Bronchial epithelial cell (primary cell): ENCODE measurements at places on chromosomes 16 and 17. TPM values are rescaled to one million over a fixed set of nuclear protein-coding genes. Genes with fewer than 3 reads are reported as not detected.
A peak's percentile ranks its signal among the peaks of the same experiment; 100 is the strongest.

- DNase-seq: peak; percentile 50
Measured at GRCh38 chr17:50169121-50169764, 3.4 kb downstream of the SGCA start.

DNA sequence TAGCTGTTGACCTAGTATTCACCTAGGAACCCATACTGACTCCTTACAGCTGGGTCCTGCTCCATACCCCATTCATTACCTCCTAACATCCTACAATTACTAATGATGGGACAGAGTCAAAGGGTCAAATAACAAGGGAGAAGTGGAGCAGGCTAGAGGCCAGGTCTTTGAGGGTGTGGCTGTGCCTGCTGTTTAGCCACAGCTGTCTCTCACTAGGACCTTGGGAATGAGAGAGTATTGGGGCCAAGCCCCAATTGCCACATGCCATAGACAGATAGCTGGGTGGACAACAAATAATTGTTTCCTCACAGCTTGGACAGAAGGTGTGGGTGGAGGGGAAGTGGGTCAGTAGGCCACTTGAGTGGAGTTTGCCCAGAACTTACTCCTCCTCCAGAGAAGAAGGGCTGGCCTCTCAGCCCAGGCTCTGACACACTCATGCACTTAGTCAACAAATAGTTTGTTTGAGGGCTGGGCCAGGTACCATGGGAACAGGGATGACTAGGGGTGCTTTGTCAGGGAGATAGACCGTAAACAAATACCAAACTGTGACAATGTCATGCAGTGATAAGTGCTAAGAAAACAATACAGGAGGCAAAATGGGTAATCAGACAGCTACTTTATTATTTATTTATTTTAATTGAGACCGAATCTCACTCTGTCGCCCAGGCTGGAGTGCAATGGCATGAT lies 10.2 kb upstream of the CENPT start:
- peak; percentile 99 for DNase-seq

The ADAD2 gene
- total RNA-seq: not detected in 2 replicates

DNA sequence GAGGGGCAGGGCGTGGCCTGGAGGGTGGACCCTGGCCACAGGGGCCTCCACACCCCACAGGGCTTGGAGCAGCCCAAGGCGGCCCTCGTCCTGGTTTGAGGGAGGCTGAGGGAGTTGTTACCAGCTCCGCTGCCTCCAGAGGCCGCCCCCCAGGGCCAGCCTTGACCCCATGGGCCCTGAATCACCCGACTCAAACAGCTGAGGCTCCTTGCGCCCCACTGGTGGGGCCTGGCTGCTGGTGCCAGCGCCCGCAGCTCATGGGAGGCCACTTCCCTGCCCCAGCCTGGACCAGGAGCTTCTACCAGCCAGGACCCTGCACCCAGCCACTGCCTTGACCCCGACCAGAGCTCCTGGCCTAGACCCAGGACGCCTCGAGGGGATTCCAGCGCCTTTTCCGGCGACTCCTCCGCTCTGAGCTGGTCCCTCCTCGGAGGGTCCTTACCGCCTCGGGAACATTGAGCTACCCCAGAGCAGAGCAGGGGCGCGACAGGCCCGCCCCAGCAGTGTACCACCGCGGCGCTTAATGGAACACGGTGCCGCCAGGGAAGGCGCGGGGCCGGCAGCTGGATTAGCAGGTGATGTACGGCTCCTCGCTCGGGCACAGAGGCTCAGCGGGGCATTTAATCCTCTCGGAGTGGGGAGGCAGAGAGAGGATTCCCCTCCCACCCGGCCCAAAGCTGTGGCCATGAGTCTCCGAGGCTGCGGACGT lies 37.2 kb downstream of the GSE1 start:
- no peak for DNase-seq

DNA sequence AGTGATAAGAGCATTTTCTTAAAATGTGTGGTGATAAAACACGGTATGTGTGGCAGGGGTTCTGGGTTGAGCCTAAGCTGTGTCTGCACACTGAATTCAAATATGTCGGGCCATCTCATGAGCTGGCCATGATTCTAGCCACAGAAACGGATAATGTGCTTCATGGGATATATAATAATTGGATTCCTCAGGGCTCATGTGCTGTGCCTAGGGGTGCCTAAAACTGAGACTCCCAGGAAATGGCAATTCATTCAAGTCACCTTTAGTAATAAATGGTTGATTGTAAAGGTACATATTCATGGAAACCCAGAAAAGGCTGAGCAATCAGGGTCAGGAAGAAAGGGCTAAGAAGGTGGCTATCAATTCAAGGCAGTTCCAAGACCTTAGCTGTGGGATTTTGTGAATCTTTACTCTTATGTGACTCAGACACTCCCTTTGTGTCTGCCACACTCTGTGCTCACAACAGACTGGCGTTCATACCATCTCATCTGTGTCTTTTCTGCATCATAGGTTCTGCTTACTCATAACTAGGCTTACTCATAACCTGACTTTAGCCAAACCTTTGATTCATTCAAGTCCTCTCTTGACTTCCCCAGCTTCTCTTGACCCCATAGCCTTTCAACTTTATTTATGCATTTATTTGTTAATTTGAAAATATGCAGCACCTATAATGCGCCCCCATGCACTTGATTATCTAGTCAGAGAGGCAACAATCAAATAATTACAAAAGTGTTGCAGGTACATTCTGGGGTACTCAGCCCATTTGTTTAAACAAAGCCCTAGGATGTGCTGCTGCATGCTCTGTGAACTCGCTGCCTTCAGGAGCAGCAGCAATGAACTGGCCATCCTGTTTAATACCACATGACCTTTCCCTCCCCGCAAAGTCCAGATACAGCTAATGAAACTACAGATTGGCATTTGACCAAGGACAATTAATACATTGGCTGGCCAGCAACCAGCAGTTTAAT lies 28.4 kb upstream of the MED13 start:
- DNase-seq: peak; percentile 99

- DNase-seq: no peak
Measured at GRCh38 chr17:78485290-78486168, 91.7 kb downstream of the DNAH17 start.

DNA sequence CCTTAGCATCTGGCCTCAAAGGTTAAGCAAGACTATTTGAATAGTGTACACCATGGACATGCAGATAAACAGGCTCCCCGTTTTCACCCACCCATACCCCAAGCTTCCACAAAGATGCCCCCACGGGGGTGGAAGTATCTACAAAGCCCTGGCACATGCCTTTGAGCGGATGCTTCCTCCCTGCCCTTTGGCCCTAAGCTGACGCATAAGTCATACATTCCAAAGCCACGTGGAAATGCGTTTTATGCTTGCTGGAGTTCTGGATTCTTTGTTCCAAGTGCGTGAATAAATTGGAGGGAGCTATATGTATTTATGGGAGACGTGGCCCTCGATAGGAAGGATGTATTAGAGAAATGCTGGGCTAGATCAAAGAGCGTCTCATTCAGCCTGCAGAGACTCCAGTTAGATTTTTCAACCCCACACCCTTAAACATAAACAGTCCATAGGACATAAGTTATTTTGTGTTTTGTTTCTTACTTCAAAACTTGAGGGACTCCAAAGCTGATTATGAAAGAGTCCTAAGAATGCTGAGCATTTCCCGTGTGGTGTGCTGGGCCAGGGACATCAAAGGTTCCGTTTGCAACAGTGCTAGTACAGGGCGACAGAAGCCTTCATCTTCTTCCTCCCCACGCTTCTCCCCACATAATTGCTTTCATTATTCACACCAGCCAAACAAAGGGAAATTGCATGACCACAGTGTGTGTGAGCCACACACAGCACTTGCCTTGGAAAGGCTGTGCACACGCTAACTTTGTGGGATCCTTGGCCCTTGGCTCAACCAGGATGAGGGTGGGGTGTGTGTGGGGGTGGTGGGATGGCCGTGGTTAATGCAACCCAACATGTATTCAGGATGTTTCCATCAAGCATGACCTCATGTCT lies 73.6 kb downstream of the WIPI1 start:
- DNase-seq: no peak

The STUB1 gene
- 159 and 204 TPM in 2 replicates for total RNA-seq

DNA sequence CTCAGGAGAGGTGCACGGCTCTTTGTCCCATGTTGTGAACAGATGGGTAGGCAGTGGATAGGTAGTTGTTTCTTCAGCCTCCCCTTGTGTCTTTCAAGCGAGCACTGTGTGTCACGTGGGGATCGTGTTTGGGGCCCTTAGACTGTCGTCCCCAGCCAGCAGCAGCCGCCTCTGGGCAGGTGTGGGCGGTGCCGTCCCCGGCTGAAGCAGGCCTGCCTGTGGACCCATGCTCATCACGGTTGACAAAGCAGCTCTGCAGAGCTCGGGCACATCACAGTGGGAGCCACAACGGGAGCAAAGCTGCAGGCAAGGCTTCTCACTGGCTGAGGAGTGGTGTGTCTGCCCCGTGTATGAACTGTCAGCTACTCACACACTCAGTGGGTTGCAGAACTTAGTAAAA lies 4.7 kb upstream of the RPL13 start:
- DNase-seq: no peak

DNA sequence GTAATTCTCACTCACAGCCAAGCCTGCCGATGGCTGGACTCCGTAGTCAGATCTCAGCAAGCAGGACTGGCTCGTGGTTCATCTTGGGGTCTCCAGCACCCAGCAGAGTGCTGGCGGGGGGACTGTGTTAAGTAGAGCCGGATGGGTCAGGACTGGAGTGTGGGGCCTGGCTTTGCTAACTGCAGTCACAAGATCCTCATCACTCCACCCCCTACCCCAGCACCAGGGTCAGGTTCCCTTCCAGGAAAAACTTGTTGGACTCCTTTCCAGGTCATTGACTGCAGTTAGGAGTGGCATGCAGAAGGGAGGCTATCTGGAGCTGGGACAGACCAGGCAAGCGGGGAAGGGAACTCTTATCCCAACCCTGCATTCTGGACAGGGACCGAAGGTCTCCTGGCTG lies 6.0 kb downstream of the CIITA start:
- DNase-seq: no peak

DNA sequence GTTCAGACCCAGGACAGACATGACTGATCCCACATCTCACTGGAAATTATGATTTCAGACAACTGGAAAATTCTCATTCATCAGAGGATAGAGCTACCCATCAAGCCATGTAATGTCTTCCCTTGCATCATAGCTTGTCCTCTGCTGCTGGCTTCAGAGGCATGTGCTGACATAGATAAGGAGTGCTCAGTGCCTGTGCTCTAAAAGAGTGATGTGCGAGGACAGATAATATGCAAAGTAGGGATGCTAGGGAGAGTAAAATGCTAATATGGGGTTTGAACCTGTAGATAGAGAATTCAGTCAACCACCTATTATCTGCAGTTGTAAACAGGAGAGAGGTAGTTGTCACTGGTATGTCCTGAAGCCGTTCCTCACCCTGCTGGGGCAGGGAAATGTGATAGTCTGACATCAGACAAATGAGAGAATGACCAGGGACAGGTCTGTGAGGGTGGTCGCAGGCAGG lies 349.7 kb upstream of the CCL2 start:
- no peak for DNase-seq

The SMPD3 gene
- total RNA-seq: under 0.01 TPM in 1 of 2 replicates, not detected in the other

- no peak for DNase-seq
Measured at GRCh38 chr17:78307887-78308638, 51.8 kb downstream of the SOCS3 start.

- peak; percentile 37 for DNase-seq
Measured at GRCh38 chr16:55116165-55116920, 185.7 kb downstream of the IRX5 start.

The KRTAP3-1 gene
- total RNA-seq: not detected in 2 replicates

GRCh38 chr16:87431926-87432325 lies 39.8 kb downstream of the MAP1LC3B start:
- DNase-seq: peak; percentile 84

The ZFHX3 gene
- 3.1 and 3.9 TPM in 2 replicates for total RNA-seq

GRCh38 chr16:65121870-65122723 lies at the start of gene CDH11:
TSS of gene CDH11 (minus strand) at chr16:65122063. CDS start at chr16:65004869, 117,194 bp downstream.
- DNase-seq: peak; percentile 37

GRCh38 chr16:69511651-69512050 lies 54.1 kb upstream of the NFAT5 start:
- no peak for DNase-seq

The CDRT15 gene
- total RNA-seq: not detected in 2 replicates

The ZNF469 gene
- under 0.01 and 0.13 TPM in 2 replicates for total RNA-seq

DNA sequence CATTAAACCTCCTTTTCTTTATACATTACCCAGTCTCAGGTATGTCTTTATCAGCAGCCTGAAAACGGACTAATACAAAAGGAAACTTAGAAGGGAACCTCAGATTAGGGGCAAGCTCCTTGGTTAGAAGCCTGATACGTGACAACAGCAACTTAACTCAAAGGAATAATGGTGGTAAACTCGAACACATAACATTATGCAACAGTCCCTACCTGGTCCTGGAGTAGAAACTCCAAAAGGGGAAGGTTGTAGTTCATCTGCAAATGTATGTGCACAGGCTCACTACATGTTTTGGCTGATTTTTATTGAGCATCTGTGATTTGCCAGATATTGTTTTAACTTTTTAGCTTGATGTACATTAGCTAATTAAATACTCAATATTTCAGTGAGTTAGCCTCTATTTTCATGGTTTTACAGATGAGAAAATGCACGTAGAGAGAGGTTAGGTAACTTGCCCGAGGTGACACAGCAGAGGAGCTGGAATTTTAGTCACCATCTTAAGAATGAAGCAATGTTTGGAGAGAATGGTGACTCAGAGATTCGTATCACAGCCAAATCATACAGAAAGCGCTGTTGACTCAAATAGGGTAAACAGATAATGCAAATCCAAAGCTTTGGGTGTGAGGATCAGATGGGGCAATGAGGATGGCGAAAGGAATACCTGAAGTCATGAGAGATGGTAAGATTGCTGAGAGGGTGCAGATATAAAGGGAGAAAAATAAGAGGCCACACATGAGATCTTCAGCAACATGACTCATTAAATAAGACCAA lies 194.9 kb upstream of the RBFOX1 start:
- DNase-seq: peak; percentile 81

GRCh38 chr17:59745040-59745439 lies 37.6 kb downstream of the VMP1 start:
- DNase-seq: no peak

DNA sequence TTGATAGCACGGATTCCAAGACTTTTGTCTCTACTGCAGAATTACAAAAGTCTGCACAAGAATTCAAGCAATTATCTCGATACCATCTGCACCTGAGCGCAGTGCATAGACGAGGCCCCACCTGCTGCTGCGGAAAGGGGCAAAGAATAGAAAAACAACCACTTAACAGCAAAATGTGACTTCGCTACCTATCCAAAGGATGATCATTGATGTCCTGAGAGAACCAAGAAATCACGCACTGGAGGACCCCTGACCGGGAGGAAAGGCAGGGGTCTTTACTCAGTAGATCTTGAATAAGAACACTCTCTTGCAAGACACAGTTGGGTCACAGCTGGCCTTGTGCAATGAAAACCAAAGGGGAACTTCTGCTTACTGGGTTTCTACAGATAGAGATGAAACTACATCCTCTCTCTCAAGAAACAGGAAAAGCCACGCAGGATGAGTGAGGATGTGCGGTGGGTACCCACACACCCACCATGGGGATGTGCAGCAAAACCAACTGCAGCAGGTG lies 147.4 kb upstream of the RPH3AL start:
- DNase-seq: no peak

DNA sequence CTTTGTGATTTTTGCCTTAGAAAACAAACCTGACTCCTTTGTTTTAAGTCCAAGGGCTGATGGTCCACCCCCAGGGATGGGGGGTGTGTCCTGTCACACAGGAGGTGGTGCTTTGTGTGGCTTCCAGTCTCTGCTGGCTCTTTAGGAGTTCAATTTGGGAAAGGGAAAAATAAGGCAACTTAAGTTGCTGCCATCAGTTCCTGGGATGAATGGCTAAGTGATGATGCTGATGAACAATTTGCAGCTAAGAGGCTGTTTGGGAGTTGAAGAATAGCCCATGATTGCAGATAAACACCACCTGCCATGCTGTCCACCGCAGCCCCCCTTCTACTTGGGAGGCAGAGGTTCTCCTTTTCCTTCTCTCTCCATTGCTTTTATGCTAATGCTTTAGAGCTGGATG lies 40.2 kb downstream of the ARL4D start:
- no peak for DNase-seq

The HBA1 gene
- total RNA-seq: not detected in 2 replicates

GRCh38 chr16:3029491-3030221 lies 5.8 kb downstream of the THOC6 start:
- peak; percentile 32 for DNase-seq
